ENCODE measurements at places on chromosomes 7 and 10.

- no peak for DNase-seq
Measured at GRCh38 chr7:17099083-17099973, 199.1 kb upstream of the AHR start.

- DNase-seq, result no peak
Measured at GRCh38 chr7:130369110-130369711, 11.1 kb upstream of the CPA1 start.

- no peak for DNase-seq
Measured at GRCh38 chr7:135761751-135762488, 13.3 kb upstream of the FAM180A start.

GRCh38 chr7:129925416-129926002 is 27.3 kb downstream of the UBE2H start:
- DNase-seq, result no peak

- no peak for DNase-seq
Measured at GRCh38 chr7:85426487-85426960, 239.7 kb upstream of the SEMA3D start.
